ENCODE measurements at places on chromosomes 1 and 21.
A peak's percentile ranks its signal among the peaks of the same experiment; 100 is the strongest.

DNA sequence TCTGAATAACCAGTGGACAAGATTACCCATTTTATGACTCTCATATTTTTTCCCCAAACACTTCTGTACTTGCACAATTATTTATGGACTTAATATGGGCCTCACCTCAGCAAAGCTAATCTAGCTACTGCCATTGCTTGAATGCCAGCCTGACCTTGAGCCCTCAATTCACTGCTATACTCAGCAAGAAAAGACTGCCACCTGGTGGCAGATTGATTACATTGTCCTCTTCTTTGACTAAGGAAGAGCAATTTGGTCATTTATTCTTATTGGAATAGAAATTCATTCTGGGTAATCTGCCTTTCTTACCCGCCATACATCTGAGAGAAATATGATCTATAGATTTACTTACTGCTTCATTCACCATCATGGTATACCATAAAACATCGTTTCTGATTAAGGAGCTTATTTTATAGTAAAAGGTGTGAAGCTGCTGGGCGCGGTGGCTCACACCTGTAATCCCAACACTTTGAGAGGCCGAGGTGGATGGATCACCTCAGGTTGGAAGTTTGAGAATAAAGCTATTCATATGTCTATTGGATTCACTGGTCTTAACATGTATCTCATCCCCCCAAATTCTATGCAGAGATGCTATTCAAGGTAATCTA, 32.9 kb upstream of the DIPK1A start:
- peak; percentile 68 for DNase-seq

DNA sequence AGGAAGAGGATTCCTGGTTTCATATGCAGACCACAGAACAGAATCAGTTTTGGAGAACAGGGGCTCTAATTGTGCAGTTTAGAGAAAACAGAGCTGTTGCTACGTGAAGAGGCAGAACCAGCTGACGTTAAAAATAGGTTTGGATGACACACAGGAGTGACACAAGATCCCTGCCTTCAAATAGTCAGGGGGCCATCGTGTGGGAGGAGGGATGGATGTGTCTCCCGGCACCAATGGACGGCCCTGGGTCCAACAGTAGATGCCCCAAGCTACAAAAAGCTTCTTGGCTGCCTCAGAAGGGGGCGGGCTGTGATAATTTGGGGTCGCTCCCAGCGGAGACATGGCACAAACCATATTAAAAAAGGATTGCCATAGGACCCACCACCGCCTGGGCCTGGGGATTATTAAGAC, 87.8 kb downstream of the MRPL37 start:
- DNase-seq: no peak

- DNase-seq: no peak
Measured at GRCh38 chr1:32426489-32427255, 32.4 kb upstream of the BSDC1 start.

GRCh38 chr1:41381692-41382479, 20.7 kb downstream of the FOXO6 start:
- DNase-seq: peak; percentile 23

DNA sequence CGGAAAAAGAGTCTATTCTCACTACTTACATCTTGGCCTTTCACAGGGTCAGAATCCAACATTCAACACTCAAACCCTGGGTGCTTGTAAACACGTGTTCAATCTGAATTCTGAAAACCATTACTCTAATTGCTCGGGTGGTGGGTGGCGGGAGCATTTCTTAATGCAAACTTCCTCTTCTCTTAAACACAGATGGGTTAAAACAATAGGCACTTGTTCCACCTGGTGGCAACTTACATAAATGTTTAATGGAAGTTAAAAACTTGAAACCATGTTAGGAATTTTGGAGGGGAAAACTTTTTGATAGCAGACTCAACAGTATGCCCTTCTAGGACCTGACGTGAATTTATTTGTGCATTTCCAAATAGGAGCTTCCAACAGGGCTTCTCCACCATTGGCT, 23.4 kb upstream of the TDRD10 start:
- DNase-seq: no peak

DNA sequence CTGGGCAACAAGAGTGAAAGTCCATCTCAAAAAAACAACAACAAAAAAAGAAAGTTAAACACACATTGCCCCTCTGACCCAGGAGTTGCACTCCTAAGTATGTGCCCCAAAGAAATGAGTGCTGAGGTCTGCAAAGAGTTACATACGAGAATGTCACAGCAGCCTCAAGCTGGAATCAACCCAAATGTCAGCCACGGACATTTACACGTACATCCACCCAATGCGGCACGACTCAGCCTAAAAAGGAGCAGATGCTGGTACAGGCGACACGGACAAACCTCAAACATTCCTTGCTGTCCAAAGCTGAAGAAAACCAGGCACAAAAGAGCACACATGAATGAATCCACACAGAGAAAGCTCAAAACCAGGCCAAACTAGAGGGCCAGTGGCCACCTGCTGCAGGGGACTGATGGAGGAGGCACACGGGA, 46.8 kb upstream of the ECE1 start:
- DNase-seq: no peak

- no peak for DNase-seq
Measured at GRCh38 chr1:162361349-162361748, 15.3 kb downstream of the SPATA46 start.

- no peak for DNase-seq
Measured at GRCh38 chr1:90746857-90747256, 29.8 kb upstream of the BARHL2 start.

GRCh38 chr1:155071701-155072100, 6.9 kb upstream of the EFNA3 start:
- no peak for DNase-seq

DNA sequence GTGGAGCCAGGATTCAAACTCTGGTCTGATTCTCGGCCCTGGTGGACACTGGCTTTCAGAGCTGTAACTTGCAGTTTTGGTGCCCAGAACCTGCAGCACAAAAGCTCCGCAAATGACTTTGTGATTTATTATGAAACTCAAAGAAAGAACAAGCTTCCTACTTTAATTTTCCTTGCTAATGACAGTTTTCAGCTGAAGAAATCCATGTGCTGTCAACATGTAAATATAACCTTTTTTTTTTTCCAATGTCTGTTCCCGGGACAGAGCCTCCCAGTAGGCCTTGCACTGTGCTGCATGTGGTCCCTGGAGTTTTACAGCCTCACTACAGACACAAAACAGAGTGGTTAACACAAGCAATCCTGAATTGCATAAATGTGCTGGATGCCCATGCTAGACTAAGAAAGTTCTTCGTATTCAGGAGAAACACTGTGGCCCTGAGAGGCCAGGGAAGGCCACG, 62.3 kb upstream of the ANGPTL1 start:
- DNase-seq: no peak

GRCh38 chr1:157966031-157966537, 27.4 kb upstream of the KIRREL1 start:
- DNase-seq: no peak

DNA sequence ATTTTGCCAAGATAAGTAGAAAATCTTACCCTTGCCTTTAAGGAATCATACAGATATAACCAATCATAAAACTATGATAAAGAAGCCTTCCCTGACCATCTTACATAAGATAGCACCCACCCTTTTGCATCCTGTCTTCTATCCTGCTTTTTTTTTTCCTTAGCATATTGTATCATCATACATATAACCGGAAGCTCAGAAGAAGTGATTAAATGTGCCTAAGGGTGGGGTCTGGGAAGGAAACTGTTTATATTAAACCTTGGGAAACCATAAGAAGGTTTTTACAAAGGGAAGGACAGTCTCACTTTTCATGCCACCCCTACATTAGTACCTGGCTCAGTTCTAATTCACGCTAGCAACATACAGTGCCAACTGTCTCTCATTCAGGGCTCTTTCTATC, 66.8 kb downstream of the LUZP1 start:
- DNase-seq: no peak

GRCh38 chr1:67787746-67788145, 45.5 kb downstream of the GNG12 start:
- DNase-seq: no peak

DNA sequence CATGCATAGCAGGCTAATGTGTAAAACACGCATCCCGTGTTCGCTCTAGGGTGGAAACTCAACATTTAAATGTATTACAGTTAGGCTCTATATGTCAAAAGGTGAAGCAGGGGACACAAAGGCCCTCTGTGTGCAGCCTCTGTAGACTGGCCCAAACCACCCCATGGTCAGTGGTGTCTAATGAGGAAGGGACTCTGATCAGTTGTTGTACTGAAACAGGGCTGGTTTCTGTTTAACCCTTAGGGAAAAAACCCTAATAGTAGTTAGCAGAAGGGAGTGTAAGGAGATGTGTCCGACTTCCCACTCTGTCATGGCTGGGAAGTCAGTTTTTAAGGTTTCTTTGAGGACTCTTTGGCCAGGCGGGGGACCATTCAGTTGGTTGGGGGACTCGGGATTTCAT, 21.5 kb upstream of the CD2 start:
- no peak for DNase-seq

GRCh38 chr1:3650248-3651025, 534 bp upstream of the WRAP73 start:
- no peak for DNase-seq

GRCh38 chr1:64309431-64309831, 106.0 kb downstream of the UBE2U start:
- no peak for DNase-seq

GRCh38 chr1:7752512-7753417, 18.3 kb upstream of the VAMP3 start:
- DNase-seq: peak; percentile 11

GRCh38 chr1:227033880-227034279, 93.8 kb downstream of the COQ8A start:
- DNase-seq: no peak

DNA sequence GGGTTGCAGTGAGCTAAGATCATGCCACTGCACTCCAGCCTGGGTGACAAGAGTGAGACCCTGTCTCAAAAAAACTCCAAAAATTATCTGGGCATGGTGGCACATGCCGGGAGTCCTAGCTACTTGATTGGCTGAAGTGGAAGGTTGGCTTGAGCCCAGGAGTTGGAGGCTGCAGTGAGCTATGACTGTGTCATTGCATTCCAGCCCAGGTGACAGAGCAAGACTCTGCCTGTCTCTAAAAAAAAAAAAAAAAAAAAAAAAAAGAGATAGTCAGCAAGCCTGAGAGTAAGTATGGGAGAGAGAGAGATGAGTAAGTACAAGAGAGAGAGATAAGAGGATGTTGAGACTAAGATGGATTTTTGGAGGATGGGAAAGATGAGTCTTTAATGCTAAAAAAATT, 180.8 kb upstream of the CACYBP start:
- no peak for DNase-seq

GRCh38 chr1:98887507-98887906, 117.2 kb downstream of the PLPPR5 start:
- no peak for DNase-seq

DNA sequence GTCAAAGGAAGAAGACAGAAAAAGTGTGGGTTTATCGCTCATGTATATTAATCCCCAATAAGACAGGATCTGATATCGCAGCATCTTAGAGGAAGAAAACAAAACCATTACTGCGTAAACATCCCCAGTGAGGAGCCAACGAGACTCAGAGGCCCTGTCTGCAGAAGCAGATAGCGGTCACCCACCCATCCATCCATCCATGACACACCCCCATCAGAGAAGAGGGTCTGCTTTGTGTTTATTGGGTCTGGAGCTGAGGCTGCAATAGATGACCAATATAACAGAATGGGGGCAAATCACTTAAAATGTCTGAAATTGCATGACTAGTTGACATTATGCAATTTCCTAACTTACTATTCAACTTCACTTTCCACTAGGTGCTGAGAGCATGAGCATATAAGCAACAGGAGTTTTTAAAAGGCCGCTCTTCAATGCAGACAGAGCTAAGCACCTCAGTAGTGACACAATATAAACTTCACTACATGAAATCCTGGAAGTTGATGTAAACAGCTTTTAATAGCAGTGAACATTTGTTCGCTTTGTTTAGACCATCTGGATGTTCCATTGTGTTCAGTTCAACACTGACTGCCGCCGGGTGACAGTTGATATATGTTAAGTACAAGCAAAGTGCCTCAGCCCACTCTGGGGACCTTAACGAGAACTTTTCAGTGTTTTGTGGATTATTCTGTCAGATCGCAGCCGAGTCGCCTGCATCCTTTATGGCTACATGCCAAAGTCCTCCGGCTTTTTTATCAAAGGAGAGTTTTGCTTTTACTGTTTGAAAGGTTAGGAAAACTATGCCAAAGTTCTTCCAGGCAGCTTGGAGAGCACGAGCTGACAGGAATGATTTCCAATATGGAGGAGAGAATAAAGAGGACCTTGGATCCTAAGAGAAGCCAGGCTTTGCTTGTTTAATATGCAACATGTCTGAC, 167.5 kb downstream of the ZNF281 start:
- no peak for DNase-seq

DNA sequence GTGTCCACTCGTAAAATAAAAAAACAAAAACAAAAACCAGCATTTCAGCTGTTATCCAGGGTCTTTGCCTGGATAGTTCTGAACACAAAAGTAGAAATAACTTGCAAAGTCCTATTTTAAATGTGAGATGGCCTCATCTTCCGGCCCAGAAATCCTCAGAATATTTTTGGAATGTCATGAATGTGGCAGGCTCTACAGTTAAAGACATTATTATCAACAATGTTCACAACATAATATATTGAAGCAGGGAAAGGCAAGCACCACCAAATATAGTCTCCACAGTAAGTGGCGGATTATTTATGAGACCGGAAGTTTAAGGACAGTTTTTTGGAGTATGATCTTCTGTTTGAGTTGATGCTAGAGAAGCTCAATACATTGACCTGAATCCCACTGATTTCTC, 1.2 kb upstream of the C1orf198 start:
- DNase-seq: no peak

DNA sequence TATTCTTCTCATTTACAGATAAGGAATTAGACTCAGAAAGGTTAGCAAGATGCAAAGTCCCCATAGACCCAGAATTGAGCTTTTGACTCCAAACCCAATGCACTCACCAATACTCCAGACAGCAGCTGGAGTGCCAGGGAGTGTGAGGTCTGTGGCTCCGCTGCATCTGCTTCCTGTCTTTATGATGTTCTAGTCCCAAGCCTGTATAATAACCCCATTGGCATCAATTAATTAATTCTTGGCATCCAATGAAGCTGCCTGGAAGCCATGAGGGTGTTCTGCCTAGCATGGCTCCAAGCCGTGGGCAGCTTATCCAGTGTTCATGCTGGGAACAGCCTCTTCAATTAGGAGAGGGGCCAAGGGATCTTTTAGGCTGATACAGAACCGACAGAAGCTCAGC, 188.7 kb downstream of the GIPC2 start:
- no peak for DNase-seq

- DNase-seq: no peak
Measured at GRCh38 chr1:81252471-81253151, 548.1 kb upstream of the ADGRL2 start.

DNA sequence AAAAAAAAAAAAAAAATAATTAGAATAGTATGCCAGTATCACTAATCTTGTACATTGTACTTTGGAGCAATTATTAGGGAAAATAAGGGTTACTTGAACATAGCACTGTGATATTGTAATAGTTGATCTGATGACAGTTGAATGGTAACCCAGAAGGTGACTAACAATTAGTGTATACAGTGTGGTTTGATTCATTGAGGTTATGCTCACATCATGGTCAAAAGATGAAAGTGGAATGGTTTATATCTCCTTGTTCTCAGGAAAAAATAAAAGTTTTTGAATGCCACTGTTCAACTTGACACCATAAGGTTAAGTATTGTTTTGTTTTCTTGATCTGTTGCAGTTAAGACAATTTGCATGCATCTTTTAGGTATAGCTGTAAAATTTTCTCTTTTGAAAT, 87.0 kb downstream of the GPR52 start:
- no peak for DNase-seq

All from CD8-positive, alpha-beta memory T cell (primary cell).